Myocyte (in vitro differentiated cells): ENCODE measurements at places on chromosomes 2 and 18. TPM values are rescaled to one million over a fixed set of nuclear protein-coding genes. Genes with fewer than 3 reads are reported as not detected.

DNA sequence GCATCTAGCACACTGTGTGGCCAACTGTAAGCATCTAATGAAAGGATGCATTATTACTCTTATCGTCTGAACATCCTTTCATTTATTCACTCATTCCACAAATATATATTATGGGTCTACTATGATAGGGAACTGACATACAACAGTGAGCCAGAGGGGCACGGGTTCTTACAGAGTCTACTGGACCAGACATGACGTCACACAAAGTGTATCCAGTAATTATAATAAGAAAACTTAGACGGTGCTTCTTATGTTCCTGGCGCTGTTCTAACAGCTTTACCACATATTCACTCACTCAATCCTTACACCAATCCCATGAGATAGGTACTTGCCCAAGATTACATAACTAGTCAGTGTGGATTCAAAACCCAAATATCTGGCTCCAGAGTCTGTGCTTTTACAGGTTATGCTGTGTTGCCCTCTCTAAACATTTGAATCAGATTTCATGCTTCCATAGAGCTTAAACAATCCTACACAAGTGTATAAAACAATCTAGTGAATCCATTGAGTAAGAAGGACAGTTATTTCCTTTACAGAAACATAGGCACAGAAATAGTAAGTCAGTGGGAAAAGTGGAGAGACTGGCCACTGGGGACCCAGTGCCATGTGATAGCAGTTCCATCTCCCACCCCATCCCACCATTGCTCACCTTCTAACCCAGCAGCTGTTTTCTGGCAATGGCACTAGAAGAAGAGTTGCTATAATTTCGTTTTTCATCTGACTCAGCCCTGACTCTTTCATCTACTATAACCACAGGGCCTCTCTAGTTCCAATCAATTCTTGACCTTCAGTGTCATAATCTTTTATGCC lies 24.2 kb upstream of the ARL5A start:
- peak; percentile 19 for DNase-seq

DNA sequence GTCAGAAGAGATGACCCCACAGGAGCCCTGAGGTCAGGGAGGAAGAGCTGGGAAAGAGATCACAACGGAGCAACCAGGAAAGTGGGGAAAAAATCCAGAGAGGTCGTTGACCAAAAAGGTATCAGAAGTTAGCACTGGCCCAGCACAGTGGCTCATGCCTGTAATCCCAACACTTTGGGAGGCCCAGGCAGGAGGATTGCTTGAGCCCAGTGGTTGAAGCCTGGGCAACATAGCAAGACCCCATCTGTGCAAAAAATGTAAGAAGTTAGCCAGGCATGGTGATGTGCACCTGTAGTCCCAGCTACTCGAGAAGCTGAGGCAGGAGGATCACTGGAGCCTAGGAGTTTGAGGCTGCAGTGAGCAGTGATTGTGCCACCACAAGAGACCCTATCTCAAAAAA lies 121.5 kb downstream of the GBX2 start:
- DNase-seq: no peak

GRCh38 chr18:23498117-23498516 lies 5.2 kb upstream of the RMC1 start:
- no peak for DNase-seq

DNA sequence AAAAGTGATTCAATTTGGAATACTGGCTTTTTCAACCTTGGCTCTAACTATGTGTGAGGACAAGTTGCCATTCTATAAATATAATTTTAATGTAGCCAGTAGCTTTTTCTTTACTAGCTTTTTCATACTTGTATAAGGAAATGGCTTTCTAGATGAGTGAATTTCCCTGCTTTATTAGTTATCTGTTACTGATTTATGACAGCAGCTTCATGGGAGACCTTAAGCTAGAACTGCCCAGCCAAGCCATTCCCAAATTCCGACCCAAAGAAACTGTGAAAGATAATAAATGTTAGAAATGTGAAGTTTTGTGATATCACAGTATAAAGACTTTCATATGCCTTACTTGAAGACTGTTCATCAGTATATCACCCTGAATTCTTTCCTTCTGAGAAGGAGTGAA lies 32.3 kb downstream of the BABAM2 start:
- DNase-seq: no peak

- no peak for DNase-seq
Observed at GRCh38 chr2:47606172-47606571, 176.8 kb upstream of the MSH6 start.

- no peak for DNase-seq
Observed at GRCh38 chr2:137724912-137725311, 239.4 kb upstream of the HNMT start.

GRCh38 chr2:11104794-11105660 lies 50.2 kb upstream of the SLC66A3 start:
- DNase-seq: no peak

DNA sequence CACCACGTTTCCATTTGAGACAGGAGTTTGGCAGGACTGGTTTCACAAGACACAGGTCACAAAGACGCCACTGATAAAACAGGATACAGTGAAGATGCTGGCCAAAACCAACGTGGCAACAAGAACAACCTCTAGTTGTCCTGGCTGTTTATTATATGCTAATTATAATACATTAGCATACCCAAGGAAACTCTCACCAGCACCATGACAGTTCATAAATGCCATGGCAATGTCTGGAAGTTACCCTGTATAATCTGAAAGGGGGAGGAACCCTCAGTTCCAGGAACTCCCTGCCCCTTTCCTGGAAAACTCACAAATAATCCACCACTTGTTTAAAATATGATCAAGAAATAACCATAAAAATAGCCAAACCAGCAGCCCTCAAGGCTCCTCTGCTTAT lies 148.3 kb downstream of the RBM43 start:
- DNase-seq: no peak

DNA sequence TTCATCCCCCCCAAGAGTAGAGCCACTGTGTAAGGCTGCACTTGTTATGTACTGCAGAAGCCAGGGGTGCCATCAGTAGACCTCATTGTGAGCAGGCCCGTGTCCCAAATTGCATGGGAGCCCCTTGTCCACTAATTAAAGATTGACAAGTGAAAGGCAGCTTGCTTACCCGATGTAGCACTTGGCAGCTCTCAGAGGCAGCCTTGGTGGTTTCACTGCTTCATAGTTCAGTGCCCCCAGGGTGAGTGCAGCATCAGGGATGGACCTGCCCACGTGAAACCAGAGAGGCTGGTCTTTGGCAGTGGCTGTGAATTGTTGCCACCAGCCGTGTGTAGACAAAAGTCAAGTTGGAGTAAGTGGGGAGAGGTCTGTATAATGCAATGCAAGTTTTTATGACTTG lies 13.3 kb downstream of the TUBB6 start:
- DNase-seq: peak; percentile 82

TNS1 gene
- total RNA-seq: 106 TPM in 2 replicates

POU3F3 gene
- not detected in 2 replicates for total RNA-seq

COL4A3 gene
- 0.08 and 1.4 TPM in 2 replicates for total RNA-seq

IL36RN gene
- total RNA-seq: not detected in 2 replicates
